ENCODE measurements at places on chromosomes 5 and 9.
A peak's percentile ranks its signal among the peaks of the same experiment; 100 is the strongest.

- DNase-seq, result peak; percentile 80
These were observed 291.2 kb downstream of the CWC27 start for GRCh38 chr5:65059681-65060598.

DNA sequence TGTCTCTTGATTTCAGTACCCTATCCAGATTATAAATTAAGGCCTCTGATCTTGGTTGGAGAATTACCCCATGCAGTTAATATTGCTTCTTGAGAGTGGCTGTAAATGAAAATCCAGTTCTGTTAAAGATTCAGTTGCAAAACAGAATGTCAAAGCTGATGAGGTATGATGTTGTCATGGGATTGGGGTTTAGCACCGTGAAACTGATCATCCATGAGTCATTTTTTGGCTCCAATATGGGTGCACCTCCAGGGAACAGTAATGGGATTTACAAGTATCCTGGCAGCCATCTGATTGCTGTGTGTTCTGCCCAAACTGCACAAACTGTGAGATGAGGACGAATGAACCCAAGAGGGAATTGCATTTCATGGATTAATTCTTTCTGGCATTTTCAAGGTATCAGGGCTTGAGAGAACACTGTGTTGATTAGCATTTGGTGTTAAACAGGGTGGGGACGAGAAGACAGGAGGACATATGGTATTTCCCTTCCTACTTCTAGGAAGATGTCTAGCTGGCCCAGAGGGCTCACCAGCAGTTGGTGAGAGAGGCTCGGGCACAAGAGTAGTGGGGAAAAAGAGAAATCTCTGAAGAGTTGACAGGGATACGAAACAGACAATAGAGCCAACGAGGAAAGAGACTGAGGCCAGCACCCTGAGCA lies 214.7 kb downstream of the GAS1 start:
- DNase-seq, result peak; percentile 87

DNA sequence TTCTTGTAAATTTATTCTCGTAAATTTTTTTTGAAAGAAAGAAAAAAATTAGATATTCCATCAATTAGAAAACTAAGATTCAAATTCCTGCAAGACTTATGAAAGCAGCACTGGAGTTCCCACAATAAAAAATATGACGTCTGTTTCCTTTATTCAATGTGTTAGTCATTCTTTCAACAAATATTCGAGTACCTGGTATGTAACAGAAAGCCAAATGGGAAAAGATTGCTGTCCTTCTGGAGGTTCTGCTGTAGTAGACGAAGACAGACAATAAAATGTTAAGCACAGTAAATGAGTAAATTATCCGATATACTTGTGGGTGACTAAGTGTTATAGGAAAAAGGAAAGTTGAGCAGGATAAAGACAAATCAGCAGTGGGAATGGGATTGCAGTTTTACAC lies 92.2 kb downstream of the ADAMTSL1 start:
- peak; percentile 15 for DNase-seq

GRCh38 chr5:77143998-77144836 lies 57.1 kb upstream of the ZBED3 start:
- DNase-seq, result peak; percentile 70

GRCh38 chr5:112757468-112758208 lies 20.0 kb downstream of the APC start:
- peak; percentile 65 for DNase-seq

DNA sequence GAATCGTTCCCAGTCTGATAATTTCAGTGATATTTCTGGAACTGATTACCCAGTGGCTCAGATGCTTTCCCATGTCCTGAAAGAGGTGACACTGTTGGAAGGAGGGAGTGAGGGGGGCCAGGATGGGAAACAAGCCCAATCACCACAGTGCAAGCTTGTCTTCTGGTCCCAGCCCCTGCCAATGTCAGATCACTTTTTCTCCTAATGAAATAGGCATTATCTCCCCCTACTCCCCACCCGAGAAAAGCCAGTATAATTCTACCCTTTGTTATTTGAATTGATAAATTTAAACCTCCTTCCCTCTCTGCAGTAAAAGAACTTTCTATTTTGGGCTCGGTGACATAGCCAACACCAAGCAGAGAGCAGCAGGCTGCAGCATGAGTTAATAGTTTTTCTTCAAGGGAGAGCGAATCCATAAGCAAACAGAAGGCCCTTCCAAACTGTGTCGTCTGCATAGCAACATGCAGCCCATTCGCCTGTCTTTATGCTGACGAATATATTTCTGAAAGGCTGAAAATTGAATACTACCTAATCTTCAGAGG lies 14.6 kb upstream of the PPP2CA start:
- peak; percentile 34 for DNase-seq

DNA sequence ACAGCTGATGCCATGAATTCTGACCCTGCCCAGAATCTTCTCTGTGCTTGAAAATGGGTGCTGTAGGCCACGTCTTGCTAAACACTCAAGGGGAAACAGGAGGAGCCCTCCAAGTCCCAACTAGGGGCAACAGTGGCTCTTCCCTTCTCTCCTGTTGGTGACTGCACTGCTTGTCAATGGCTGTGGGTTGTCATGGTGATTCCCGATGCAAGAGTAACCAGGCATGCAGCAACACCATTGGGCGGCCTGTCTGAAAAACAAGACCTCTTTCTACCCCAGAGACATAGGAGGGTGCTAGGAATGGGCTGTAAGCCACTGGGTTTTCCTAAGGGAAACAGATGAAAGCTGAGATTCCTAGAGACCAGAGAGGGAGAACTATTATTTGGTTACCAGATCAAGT lies 201.7 kb upstream of the PANK3 start:
- no peak for DNase-seq

GRCh38 chr5:59768152-59769040 lies 125.1 kb downstream of the PDE4D start:
- DNase-seq, result peak; percentile 68

Measured in kidney tubule cell (primary cell).